ENCODE measurements at places on chromosomes 1 and 21.

DNA sequence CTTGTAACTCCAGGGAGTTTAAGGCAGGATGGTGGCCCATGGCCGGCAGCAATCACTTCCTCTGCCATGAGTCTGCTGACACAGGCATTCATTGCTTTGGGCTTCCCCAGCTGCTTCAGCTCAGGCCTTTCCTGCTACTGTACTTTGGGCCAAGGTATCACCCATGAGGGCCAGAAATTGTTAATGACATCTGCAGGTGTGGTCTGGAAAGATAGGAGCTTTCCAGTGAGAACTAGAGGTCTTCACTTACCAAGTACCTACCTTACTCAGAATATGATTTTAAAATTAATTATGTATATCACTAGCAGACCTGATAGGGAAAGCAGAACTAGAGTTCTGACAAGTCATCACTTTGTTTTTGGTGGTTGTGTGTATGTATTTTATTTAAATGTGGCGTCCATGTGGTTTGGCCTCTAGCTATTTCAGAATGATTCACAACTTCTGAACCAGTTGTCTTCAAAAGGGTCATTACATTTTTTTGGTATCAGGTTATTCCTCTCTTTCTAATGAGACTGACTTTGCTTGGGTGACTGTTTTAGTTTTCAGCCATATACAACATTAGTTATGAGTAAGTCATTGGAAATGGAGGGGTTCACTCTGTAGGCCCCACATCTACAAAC, 2.7 kb downstream of the RGL1 start:
- no peak for DNase-seq

DNA sequence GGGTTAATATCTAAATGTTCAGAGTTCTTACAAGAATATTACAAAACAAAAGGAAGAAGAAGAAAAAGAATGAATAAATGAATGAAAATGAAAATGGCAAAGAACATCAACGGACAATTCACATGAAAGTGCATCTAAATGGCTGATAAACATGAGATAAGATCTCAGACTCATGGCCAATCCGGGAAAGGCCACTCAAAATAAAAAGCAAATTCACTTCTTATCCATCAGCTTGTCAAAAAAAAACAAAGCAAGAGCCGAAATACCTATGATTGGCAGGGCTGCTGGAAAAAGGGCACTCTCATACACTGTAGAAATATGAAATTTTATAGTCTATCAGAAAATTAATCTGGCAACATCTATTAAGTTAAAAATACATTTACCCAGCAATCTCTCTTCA, 103.6 kb upstream of the EDEM3 start:
- DNase-seq: no peak

- no peak for DNase-seq
Observed at GRCh38 chr1:101965341-101965740, 31.4 kb downstream of the OLFM3 start.

- no peak for DNase-seq
Observed at GRCh38 chr21:28111151-28111619, 881.5 kb downstream of the LTN1 start.

DNA sequence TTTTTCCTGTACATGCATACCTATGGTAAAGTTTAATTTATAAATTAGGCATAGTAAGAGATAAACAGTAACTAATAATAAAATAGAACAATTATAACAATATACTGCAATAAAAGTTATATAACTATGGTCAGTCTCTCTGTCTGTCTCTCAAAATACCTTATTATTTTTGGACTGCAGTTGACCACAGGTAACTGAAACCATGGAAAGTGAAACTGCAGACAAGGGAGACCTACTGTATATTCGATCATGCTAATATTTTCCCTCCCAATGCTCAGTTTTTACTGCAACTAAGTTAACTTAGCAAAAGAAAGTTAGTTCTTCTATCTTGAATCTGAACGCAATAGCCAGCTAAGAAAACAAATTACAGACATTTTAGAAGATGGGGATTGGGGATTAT, 12.3 kb upstream of the DHX9 start:
- no peak for DNase-seq

GRCh38 chr1:151801310-151801820, 3.9 kb downstream of the LINGO4 start:
- no peak for DNase-seq

- no peak for DNase-seq
Observed at GRCh38 chr1:53063744-53064515, 1.9 kb downstream of the PODN start.

- no peak for DNase-seq
Observed at GRCh38 chr21:35340273-35340672, 291.2 kb upstream of the RUNX1 start.

GRCh38 chr1:169610108-169610507, 19.8 kb downstream of the SELP start:
- no peak for DNase-seq

- no peak for DNase-seq
Observed at GRCh38 chr1:51309291-51309690, 21.1 kb downstream of the TTC39A start.

- DNase-seq: no peak
Observed at GRCh38 chr1:75172556-75172955, 38.4 kb downstream of the LHX8 start.
